ENCODE measurements at places on chromosomes 3 and 15. TPM values are rescaled to one million over a fixed set of nuclear protein-coding genes. Genes with fewer than 3 reads are reported as not detected.

DNA sequence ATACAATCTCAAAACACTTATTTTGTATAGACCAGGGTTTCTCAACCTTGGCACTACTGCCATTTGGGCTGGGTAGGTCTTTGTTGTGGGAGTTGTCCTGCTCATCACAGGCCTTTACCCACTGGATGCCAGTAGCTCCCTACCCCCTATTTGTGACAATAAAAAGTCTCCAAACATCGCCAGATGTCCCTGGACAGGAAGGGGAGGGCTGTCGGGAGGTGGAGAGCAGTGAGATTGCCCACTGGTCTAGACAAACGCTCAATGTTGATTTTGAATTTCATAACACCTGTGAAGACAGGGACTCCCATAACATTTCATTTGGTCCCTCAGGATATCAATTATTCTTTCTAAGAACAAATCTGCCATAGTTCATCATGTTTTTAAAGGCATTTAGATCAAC lies 151.7 kb upstream of the PTPRG start:
- no peak for DNase-seq

- peak; percentile 34 for DNase-seq
Measured at GRCh38 chr15:41882689-41883483, 11.0 kb downstream of the SPTBN5 start.

GRCh38 chr15:68823561-68823960 lies 2.9 kb upstream of the ANP32A start:
- DNase-seq: no peak

The ITIH3 gene
- total RNA-seq: not detected

The ETFA gene
- total RNA-seq: 223 TPM
